ENCODE measurements at places on chromosomes 7 and 10. TPM values are rescaled to one million over a fixed set of nuclear protein-coding genes. Genes with fewer than 3 reads are reported as not detected.

- DNase-seq, result no peak
These were observed 594.8 kb upstream of the FZD8 start for GRCh38 chr10:36236931-36237330.

Gene AZGP1
- 0.89 TPM for total RNA-seq

DNA sequence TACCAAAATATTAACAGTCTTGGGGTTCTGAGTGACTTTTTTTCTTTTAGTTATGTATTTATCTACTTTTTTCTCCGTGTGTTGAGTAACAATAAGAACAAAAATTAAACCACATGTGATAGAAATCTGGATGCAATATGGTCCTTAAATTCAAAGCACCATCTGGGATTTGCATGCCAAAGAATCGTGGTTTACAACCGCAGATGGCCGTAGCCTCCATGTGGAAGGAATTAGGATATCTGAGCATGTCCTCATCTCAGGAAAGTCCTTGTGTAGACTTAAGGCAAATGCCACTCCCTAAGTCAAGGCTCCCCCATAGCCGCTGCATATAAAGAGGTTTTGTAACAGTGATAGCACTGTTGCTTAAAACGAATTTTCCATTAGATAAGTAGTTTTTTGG is 304.0 kb downstream of the ZEB1 start:
- DNase-seq, result no peak

Gene EN2
- not detected for total RNA-seq

Gene THNSL1
- 2.1 TPM for total RNA-seq

DNA sequence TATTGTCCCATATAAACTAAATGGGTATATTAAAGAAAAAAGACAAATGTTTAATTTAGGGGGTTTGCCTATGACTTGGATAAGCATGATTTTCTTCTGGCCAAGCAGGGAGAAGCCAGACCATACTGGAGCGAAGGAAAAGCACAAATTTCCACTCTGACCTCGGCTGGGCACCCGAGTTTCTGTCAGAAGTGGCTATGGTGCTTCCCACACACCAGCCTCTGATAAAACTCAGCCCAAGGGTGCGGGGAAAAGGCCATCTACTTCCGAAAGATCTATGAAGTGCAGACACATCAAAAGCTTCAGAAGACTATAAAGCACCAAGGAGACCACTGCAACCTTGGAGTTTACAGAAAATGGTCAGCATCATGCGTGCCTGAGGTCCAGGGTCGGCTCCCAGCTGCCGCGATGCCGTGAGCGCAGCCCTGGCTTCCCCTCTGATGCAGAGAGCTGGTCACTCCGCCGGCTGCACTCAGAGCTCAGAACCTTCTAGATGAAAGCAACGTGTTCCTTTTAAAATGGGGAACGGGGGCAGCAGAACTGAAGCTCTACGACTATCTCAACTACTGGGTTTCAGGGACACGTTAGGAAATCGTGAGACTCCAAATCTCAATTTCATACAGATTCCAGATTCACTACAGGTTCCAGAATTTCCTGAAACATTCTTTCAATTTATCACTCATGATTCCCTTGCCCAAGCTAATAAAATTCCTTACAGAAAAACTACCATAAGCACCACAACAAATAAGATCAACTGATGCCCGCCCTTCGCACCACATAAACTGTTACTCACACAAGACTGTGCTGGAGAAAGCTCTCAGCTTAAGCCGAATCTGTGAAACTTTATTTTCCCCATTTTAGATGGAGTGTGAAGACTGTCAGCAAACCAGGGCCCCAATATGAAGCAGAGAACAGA is 84.5 kb downstream of the DIP2C start:
- no peak for DNase-seq

DNA sequence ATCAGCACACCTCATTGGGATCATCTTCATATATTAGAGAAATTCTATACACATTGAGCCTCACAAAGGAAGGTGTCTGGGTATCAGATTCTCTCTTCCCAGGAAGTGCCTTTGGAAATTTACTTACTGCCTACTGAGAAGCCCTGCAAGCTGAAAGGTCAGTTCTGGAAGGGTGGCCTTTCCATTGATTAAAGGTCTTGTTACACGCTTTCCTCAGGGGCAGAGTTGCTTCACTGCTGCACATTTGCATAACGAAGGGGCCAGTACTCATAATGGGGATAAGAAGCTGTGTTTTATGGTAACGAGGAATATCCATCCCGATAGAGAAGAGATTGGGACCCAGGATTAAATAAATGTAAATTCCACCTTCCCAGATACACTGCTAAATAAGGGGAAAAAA is 19.4 kb upstream of the IL15RA start:
- DNase-seq, result no peak

GRCh38 chr7:6516387-6516983 is 34.8 kb downstream of the GRID2IP start:
- DNase-seq, result peak; percentile 64

GRCh38 chr7:114148779-114149178 is 230.0 kb upstream of the PPP1R3A start:
- no peak for DNase-seq

- DNase-seq, result no peak
These were observed 88.8 kb upstream of the LYZL1 start for GRCh38 chr10:29199941-29200679.

Gene SMIM30
- total RNA-seq, result 12.5 TPM

Gene LLCFC1
- not detected for total RNA-seq

Gene CRHR2
- total RNA-seq, result not detected

Gene PDZD7
- 1.7 TPM for total RNA-seq

GRCh38 chr10:79449181-79450146 is 4.0 kb upstream of the ZCCHC24 start:
- no peak for DNase-seq

Gene CRCP
- total RNA-seq, result 29.9 TPM

Gene NHLRC2
- total RNA-seq, result 23.6 TPM

GRCh38 chr10:501596-501995 is 187.9 kb downstream of the DIP2C start:
- DNase-seq, result no peak

DNA sequence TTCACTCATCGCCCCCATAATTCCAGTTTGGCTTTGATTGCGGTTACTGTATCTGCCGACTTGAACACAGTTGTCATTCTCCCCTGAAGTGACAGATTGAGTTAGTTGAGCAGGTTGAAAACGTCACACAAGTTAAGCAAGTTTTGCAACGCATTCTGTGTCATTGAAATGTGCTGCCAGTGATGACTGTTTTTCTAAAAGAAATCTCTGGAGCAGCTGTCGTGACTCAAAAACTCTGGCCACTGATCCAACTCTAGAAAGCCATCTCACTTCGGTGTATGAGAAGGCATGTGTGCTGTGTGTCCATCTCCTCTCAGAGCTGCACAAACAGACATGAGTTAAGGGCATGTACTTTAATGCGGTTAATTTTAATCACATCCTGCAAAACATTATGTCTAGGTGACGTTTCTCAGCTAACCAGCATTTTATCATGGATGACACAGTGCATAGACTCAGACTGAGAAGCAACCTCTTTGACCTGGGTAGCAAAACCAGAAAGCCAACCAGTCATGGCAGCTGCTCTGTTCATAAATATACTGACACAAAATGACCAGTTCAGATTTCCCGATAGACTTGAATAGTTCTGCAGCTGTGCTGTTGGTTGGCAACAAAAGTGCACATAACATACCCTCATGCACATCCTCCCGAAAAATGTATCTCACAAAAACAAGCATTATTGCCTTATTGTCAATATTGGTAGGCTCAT is 69.3 kb downstream of the CSTF2T start:
- DNase-seq, result no peak

Gene TDRD1
- not detected for total RNA-seq

- no peak for DNase-seq
These were observed 236.9 kb downstream of the CREB5 start for GRCh38 chr7:28649189-28649588.

DNA sequence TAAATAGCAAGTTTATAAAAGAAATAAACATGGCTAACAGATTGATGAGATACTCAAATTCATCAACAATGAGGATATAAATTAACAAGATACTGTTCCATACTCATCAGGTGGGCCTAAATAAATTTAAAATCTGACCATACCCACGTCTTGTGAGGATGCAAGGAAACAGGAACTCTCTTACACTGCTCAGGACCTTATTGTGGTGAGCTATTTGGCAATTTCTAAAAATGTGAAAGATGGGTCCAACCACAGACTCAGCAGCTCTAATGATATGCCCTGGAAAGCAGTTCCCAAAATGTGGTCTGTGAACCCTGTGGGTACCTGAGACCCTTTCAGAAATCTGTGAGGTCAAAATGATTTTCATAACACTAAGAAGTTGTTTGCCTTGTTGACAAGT is 21.5 kb downstream of the RPP38 start:
- DNase-seq, result no peak

DNA sequence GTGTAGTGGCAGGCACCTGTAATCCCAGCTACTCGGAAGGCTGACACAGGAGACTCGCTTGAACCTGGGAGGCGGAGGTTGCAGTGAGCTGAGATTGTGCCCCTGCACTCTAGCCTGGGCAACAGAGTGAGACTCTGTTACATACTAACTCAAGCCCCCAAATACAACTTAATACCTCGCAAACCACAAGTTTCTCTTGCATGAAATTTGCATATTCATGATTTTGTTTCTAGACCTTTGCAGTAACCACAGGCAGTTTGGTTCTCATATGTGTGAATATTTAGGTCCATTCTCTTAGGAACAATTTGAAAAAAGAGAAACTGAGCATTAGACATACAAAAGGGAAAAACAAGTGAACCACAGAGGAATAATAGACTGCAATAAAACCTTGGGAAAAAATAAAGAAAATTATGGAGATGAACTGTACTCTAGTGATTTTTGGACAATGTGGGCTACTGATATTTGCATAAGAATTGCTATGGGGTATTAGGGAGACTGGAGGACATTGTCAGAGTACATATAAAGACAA is 77.0 kb downstream of the ZNF277 start:
- DNase-seq, result no peak

DNA sequence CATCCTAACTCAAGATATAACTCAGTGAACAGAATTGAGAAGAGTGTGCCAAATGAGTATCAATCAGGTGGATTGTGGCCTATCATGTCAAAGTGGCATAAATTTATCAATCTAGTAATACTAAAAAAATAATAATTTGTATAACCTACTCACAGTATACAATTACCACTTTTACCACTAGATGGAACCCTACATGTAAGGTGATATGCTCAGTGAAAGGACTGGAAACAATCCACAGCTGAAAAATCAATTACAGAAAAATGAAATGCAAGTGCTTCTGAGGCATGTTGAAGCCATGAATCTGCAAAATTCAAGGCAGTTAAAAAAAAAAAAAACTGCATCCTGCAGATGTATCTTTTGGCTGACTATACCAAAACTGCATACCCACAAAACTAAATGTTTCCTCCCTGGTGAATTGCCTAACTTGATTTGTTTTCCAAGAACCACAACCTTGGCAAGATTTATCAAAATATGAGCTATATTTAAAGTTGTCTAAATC is 13.9 kb downstream of the ARHGAP19 start:
- no peak for DNase-seq

GRCh38 chr7:133207687-133208086 is 45.2 kb upstream of the EXOC4 start:
- no peak for DNase-seq

Gene SPDYE11
- not detected for total RNA-seq

Gene WAC
- total RNA-seq, result 157 TPM

DNA sequence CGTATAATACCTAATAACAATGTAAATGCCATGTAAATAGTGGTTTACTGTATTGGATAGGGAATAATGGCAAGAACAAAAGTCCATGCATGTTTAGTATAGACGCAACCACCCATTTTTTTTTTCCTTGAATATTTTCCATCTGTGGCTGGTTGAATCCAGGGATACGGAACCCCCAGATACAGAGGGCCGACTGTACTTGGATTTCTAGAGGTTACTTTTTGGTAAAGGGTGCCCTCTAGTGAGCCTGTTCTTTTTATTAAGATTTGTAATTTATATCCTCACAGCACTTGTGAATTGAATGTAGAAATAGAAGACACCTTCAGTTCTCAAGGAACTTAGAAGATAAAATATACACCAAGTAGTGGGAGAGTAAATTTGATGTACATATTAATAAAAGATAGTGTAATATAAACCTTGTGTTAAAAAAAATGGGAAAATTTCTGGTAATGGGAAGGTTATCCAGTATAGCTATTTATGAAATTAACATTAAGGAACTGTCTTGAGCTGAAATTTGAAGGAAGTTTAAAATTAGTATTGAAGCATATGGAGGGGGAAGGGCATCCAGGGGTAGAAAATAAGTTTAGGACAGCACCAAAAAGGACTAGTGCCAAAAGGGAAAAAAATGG is 32.0 kb downstream of the EXOC6 start:
- DNase-seq, result no peak

- DNase-seq, result no peak
These were observed 568.8 kb downstream of the HTR7 start for GRCh38 chr10:90289037-90289436.

DNA sequence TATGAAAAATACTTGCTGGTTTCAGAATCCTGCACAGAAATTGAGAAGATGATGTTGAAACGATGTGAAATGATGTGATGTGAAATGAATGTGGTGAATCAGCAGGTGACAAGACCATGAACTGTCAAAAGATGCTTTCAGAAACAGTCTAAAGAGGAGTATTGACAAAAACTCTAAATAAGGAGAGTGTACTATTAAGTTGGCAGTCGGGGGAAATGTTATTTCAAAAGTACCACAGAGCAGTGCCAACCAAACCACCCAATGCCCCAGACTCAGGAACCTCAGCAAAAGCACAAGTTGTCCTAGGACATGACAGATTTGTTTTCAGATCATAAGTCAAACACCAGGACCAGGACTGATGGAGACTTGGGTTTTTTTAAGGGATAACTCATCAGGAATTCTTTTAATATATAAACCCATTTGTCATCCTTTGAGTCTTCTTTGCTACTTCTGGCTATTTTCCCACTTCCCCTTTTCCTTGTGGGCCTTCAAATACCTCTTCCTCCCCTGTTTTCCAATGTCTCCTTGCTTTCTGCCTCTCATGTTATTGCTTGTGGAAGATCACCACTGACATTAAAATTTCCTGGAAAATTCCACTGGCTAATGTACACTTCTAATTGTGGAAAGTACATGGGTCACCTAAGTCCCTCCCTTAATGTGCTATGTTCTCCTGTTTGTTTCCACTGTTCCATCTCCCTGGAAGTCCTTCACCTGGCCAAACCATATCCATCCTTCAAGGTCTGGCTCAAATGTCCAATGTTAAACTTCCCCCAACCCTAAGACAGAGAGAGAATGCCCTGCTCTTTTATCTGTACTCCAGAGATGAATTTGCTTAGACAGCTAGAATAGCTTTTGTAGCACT is 10.2 kb upstream of the PPP1R3C start:
- DNase-seq, result no peak

DNA sequence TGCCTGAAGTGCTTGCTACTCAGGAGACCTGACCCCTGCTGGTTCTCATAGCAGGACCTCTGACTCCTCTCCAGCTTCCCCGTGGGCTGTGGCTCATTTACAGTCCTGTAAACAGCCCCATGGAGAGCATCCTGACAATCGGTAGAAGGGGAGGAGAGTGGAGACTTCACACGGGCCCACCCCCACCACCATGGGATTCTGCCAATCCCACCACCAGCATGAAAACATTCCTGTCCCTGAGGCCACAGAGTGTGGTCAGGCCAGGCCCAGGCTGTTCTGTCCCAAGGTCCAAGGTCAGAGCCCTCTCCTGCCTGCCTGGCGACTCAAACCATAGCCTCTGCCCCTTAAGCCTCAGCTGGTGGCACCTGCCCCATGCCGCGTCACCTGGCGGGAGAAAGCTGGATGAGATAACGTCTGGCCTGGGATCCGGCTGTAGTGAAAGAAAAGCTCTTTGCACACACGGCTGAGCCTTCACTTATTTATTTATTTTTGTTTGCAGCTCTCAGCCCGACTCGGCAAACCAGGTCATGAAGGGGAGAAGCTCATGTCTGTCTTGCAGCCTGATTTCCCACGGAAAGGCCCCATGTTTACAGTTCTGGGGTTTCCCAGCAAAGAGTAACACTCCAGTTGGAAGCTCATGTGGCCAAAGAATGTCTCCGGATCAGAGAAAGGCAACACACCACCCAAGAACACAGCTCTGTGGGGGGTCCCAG is 293.6 kb upstream of the ZMIZ1 start:
- DNase-seq, result no peak
